CD4-positive, alpha-beta T cell treated with Interferon alpha-2 for 1 hour (primary cell): ENCODE measurements at places on chromosomes 6 and 20.

DNA sequence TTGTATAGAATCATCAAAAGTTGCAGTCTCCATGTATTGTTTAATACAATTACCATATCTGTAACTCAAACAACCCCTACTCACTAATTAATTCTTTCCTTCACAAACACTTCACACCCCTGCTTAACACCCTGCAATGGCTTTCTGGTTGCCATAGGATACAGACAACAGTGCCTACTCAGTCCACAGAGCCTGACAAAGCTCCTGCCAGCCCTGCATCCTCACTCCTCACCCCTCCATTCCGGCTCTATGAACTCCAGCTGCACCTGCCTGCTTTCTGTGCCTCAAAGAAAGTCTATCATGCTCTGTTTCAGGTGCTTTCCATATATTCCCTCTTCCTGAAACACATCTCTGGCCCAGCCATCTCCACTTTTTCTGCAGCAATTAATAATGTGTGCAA is 253.4 kb downstream of the HACE1 start:
- no peak for DNase-seq

GRCh38 chr6:162404951-162405350 is 322.6 kb downstream of the PRKN start:
- no peak for DNase-seq

- DNase-seq: no peak
Observed at GRCh38 chr6:22248513-22249308, 48.1 kb downstream of the PRL start.

DNA sequence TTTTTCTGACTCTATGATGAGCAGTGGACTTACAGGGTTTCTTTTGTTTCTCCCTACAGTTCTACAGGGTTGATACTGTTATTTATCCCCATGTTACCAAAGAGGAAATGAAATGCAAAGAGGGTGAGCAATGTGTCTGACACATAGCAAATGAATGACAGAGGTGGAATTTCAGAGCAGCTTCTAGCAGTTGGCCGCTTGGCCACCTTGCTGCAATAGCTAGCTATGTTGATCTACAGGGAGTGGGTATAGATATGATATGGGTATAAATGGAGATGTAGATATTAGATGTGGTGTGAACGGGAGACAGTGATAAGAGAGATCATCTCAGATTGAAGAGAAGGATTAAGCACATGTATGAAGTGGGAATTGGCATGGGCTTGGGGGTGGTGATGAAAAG is 10.9 kb upstream of the SLC22A3 start:
- no peak for DNase-seq

DNA sequence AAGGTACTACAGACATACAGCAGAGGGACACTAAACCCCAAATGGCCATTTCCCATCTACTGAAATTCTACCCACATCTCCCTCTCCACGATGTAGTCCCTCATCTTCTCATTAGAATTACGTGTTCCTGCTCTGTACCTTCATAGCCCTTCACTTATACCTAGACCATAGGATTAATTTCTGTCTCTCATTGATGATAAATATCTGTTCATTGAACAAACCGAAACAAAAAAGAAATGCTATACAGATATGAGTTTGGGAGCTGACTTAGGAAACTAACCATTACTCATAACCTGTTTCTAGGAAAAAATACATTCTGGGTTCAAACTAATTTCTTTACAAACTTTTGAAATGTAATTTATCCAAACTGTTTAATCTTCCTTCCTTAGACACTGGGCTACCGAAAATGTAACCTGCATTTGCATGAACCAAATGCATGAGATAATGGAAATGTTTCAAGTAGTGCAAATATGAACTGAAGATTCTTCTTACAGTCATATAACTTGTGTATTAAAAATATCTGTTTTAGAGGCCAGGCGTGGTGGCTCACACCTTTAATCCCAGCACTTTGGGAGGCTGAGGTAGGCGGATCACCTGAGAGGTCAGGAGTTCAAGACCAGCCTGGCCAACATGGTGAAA is 85.3 kb downstream of the GJA10 start:
- DNase-seq: no peak

- DNase-seq: no peak
Observed at GRCh38 chr6:72624557-72625160, 2.8 kb downstream of the KCNQ5 start.

DNA sequence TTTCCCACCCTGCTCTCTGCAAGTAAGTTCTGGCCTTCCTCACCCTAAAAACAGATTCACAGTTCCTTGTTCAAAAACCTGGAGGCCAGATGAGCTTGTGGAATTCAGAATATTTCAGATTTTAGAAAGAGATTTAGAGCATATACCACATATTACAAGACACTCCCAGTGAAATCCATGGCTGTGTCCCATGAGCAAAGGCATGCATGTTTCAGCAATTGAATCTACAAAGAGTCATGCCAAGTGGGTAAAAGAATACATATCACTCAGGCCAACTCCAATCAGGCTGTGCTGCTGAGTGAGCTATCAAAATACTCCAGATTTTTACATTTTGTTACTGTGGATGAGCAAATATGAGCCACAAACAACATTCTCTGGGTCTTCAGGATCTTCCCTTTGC is 10.2 kb upstream of the NEDD9 start:
- DNase-seq: no peak

DNA sequence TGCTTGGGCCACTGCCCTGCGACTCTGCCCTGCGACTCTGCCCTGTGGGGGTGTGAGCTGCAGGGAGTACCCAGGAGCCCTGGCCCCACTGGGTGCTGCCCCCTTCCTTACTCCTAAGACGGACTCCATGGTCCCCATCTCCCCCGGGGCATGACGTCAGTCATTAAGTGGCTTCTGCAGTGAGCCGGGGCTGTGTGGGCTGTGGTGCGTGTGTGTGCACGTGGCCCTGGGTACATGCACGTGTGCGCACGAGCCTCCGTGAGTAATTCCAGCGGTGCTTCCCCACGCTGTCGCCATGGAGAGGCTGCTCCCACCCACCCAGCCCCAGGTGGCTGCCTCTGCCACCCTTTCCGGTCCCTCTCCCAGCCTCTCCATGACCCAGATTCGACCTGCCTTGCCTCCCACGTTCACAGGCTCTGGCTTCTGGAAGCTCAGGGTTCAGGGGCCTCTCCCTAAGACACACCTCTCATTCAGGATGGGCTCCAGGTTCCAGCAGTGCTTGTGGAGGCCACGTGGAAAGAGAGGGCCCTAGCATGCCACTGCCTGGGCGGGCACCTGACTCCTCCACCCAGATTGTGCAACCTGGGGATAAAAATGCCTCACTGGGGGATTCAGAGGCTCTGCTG is 88.3 kb downstream of the DLGAP4 start:
- DNase-seq: no peak

- no peak for DNase-seq
Observed at GRCh38 chr20:62051546-62052255, 14.0 kb downstream of the TAF4 start.

GRCh38 chr6:16183187-16183664 is 54.3 kb downstream of the MYLIP start:
- peak; percentile 48 for DNase-seq

GRCh38 chr6:1708122-1708521 is 98.4 kb downstream of the FOXC1 start:
- DNase-seq: no peak

DNA sequence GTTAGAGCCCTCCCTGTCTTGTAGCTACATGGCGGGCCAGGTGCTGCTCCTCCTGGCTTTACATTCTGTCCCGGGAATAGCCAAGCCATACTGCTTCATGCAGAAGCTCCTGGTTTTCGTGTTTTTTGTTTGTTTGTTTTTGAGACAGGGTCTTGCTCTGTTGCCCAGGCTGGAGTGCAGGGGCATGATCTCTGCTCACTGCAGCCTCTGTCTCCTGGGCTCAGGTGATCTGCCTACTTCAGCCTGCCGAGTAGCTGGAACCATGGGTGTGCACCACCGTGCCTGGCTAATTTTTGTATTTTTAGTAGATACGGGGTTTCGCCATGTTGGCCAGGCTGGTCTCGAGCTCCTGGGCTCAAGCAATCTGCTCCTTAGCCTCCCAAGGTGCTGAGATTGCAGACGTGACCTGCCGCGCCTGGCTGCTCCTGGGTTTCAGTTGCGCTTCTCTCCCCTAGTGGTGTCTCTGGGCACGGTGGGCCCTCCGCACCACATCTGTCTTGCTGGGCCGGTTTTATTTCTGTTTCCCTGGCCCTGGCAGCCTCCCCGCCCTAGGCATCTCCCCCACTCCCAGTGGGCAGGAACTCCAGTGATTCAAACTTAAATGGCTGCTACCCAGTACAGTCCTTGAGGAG is 12.9 kb downstream of the CDYL start:
- peak; percentile 5 for DNase-seq

GRCh38 chr20:38728191-38728781 is 4.0 kb downstream of the SLC32A1 start:
- DNase-seq: no peak

GRCh38 chr6:48736501-48737206 is 625.7 kb upstream of the PTCHD4 start:
- DNase-seq: no peak

DNA sequence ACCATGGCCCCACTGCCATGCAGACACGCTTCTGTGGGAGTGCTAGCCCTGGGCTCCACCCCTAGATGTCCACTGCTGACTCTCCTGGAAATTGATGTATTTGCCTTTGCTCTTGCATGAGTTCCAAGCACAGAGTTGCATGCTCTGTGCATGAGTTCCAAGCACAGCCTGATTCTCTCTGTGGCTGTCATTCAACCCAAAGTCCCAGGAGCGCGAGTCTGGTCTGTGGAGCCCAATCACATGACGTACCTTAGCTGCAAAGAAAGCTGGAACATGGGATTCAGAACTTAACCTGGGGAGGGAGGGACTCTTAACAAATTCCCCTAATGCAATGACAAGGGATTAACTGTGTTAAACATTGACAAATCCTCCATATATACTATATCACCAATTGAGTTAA is 114.3 kb upstream of the SLC24A3 start:
- DNase-seq: no peak

GRCh38 chr20:6566821-6567220 is 200.7 kb upstream of the BMP2 start:
- no peak for DNase-seq

DNA sequence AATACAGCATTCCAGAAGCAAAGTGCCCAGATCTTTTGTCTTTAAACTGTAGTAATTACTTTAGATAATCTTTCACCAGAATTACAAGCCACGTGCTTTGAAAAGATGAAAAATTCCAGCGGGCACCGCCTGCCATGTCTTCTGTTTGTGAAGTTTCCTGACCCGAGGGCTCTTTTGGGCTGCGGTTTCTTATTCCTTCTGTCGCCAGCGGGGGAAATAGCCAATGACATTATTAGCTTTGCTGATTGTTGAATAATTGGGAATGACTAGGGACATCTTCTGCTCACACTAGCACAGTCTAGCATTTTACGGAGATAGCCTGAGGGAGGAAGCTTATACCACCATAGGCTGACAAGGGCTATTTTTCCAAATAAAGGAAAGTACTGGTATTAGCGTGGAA is 124.7 kb downstream of the SAMD5 start:
- DNase-seq: no peak

GRCh38 chr20:44039147-44039546 is 124.5 kb downstream of the TOX2 start:
- DNase-seq: no peak

DNA sequence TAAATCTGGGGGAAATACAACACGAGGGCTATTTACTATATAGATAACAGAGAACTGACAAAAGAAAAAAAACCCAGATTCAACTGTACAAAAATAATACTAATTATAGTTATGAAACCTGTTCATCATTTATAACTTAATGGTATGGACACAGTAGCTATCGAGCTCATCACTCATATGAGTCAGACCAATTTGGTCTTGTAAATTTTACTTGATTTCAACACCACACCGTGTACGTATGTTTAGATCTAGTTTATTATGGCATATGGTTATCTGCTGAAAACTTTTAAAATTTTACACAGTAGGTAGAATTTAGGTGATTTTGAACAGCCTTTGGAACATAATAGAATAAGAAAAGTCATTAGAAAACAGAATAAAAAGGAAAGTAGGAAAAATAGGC is 5.5 kb downstream of the MYLK4 start:
- no peak for DNase-seq

DNA sequence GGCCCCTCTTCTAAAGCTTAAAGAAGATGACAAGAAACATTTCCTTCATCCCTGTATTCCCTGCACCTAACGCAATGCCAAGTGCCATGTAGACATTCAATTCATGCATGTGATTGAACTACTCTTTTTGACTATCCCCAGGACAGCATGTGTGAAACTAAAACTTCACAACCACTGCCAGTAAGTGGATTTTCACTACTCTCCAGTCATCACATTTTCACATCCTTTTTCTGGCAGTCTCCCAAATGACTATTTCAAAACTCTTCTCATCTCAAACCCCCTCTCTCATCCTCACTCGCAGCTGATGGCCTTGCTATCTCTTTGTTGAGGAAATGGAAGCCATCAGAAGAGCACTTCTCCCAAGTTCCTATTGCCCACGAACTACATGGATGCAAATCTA is 122.6 kb downstream of the OPRM1 start:
- DNase-seq: no peak

GRCh38 chr20:36465109-36466080 is 75.9 kb upstream of the MYL9 start:
- peak; percentile 42 for DNase-seq

- no peak for DNase-seq
Observed at GRCh38 chr6:10580570-10580969, 59.4 kb downstream of the GCNT2 start.

GRCh38 chr6:70166088-70166958 is 136.6 kb downstream of the COL9A1 start:
- no peak for DNase-seq

DNA sequence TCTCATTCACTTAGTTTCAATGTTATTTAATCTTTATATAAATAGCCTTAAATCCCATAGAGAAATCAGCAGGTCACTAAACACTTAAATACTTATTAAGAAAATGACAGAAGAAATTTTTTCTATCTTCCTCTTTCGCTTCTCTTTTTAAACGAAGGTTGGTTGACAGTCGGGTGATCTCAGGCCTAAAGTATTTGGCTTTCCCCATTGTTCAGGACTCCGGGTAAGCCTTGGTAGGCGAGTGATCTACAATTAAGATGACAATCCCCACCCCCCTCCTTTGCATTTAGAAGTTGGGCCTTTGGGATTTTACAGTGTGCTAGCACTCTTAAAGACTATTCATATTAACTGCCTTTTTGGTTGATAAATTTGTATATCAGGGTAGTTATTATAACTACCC is 19.7 kb upstream of the UTRN start:
- DNase-seq: no peak

GRCh38 chr6:140370976-140371870 is 996.8 kb upstream of the CITED2 start:
- no peak for DNase-seq

DNA sequence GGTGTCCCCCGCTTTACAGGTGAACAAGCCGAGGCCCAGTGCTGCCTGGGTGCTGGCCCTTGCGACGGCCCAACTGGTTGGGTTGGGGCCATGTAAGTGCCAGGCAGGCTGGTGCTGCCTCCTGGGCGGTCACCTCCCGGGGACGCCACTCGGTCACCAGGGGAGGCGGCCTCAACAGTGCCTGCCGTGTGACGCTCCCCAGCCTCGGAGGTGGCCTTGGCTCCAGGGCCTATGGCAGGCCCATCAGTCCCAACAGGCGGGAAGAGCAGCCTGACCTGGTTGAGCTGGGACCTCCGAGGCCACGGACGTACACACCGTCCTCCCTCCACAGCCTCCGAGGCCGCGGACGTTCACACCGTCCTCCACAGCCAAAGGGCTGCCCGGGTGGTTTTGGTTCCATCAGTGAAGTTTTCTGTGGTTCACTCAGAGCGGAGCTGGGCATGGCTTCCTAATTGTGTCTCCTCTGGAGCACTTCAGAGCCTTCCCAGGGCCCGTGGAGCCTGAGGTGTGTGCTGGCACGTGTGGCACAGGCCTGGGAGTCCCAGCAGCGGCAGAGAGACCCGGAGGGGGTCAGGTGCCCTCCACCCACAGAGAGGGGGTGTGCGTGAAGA is 19.3 kb upstream of the SLCO4A1 start:
- DNase-seq: no peak
